ENCODE measurements at places on chromosomes 12 and 14. TPM values are rescaled to one million over a fixed set of nuclear protein-coding genes. Genes with fewer than 3 reads are reported as not detected.

The SRGAP1 gene
- not detected for total RNA-seq

The SNRNP35 gene
- total RNA-seq = 21.5 TPM

The TOMM20L gene
- total RNA-seq = not detected

DNA sequence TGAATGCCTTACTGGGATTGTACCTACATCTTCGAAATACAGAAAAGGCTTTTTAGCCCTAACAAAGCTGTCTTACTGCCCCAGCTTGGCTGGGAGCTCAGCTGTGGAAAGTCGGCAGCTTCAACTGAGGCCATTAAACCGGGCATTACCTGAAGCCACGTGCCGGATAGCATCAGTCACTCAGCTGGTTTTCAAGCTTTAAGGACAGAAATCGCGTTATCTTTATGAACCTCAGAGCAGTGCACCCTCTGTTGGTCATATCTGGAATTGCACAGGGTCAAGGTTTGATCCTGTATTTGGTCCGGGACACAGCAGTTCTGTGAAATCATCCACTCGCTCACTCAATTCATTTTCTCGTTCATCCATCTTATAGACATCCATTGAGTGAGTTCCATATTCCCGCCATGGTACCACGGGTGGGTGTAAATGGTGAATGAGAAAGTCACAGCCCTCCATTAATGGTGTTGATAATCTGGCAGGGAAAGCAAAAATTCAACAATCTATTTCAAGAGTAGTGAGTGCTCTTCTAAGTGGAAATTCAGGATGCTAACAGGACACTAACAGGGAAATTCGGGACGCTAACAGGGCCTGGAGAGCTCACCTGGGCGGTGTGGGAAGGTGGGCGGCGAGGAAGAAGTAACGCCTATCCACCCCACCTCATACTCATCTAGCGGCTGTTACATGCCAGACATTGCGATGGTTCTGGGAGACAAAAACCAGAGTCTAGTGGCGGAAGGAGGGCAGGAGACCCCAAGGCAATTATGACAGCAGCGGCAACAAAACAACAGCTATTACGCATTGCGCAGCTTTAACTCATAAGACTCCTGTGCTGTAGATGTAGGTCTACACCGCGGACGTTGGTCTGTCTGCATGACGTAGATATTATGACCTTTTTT is 60.6 kb upstream of the TCL1A start:
- peaks cover 2% of the 10 kb centered on the region for H3K4me1 ChIP-seq
- no peak overlapping the region for H3K27ac ChIP-seq
- no peak overlapping the region for H3K4me3 ChIP-seq
- DNase-seq = peak; percentile 76
- H3K27me3 ChIP-seq = peaks cover 7% of the 10 kb centered on the region

DNA sequence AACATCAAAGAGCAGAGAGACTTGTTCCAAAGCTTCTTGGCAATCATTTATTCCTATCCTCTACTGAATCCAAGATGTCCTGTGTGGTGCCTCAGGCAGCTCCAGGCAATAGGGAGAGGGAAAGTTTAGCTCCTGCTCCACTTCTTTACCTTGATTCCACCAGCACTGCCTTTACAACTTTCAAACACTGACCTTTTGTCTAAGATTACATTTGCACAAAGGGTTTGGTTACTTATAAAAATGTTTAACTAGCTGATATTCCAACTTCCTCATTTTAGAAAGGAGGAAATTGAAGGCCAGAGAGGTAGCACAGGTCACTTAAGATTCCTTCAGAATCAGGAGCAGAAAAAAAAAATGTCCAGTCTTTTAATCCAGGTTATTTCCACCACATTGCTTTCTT is 192.7 kb downstream of the BTG1 start:
- no peak for DNase-seq
- H3K4me3 ChIP-seq = no peak overlapping the region
- no peak overlapping the region for H3K27ac ChIP-seq
- H3K36me3 ChIP-seq = no peaks in the 10 kb centered on the region
- peaks cover 7% of the 10 kb centered on the region for H3K4me1 ChIP-seq

DNA sequence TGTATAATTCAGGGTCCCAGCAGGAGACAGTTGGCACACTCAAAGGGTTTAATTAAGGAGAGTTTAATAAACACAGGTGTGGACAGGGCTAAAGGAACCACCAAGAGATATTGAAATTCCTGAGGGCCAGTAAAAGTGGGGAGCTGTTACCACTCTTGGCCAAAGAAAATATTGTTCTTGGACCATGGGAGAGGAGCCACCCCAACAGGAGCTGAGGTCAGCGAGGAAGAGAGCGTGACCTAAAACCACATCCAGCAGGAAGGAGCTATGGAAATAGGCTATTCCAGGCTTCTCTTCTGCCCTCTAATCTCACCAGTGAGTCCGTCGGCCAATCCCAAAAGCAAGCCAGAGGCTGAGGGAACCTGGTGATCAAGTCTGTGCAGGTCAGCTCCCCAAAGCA is 390.8 kb downstream of the MED13L start:
- no peaks in the 10 kb centered on the region for H3K4me1 ChIP-seq
- H3K27ac ChIP-seq = no peak overlapping the region
- H3K4me3 ChIP-seq = no peak overlapping the region
- H3K27me3 ChIP-seq = peaks cover 20% of the 10 kb centered on the region
- no peak for DNase-seq

GRCh38 chr14:33534632-33535031 is 416.2 kb downstream of the EGLN3 start:
- no peak for DNase-seq
- H3K27ac ChIP-seq = no peak overlapping the region
- no peaks in the 10 kb centered on the region for H3K27me3 ChIP-seq
- no peaks in the 10 kb centered on the region for H3K36me3 ChIP-seq
- no peak overlapping the region for H3K4me3 ChIP-seq

GRCh38 chr12:116080415-116080814 is 197.1 kb downstream of the MED13L start:
- no peak overlapping the region for H3K4me3 ChIP-seq
- H3K4me1 ChIP-seq = peaks cover 15% of the 10 kb centered on the region
- no peak for DNase-seq
- H3K27me3 ChIP-seq = no peaks in the 10 kb centered on the region

DNA sequence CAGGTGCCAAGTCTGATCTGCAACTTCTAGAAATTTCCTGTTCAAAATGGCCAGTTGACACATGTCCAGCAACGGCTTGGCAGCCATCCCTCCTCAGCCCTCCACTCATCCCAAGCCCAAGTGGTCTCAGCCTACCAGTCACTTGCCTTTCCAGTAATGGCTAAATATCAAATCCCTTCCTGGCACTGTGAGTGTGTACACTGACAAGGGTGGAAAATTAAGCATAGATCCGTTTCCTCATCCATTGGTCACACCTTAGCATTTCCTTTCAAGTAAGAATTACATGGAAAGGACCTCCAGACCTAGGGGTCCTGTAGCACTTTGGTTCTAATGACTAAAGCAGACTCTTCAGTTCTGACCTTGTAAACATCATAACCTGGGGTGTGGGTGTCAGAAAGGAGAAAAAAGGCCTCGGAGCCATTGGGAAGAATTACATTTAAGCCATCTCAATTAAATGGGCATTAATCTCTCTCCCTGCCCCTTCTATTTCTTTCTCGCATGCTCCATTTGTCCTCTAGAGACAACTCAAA is 15.4 kb downstream of the LLPH start:
- H3K27me3 ChIP-seq = no peaks in the 10 kb centered on the region
- peaks cover 10% of the 10 kb centered on the region for H3K36me3 ChIP-seq
- no peak overlapping the region for H3K4me3 ChIP-seq

DNA sequence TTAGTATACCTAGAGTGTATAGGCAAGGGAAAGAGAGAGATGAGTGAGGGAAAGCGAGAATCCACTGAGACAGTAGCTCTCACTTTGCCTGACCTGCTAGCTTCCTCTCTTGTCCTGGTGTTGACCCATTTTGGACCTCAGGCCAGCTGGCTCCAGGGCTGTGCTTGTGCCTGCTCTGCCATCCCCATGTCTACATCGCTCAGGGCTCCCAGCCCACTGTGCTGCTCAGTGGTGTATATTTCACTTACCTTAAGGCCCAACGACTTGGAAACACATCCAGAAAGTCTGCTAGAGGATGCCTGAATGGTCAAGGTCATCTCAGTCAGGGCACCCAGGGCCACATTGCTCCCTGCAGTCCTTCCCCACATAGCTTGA is 964 bp upstream of the SERPINA4 start:
- H3K27ac ChIP-seq = no peak overlapping the region
- H3K4me3 ChIP-seq = no peak overlapping the region
- DNase-seq = no peak
- H3K27me3 ChIP-seq = peaks cover 19% of the 10 kb centered on the region
- no peaks in the 10 kb centered on the region for H3K4me1 ChIP-seq

GRCh38 chr12:1093166-1093751 is 102.2 kb downstream of the ERC1 start:
- peak; percentile 51 for DNase-seq
- H3K27me3 ChIP-seq = no peaks in the 10 kb centered on the region
- peaks cover 20% of the 10 kb centered on the region for H3K4me1 ChIP-seq
- H3K27ac ChIP-seq = no peak overlapping the region
- H3K36me3 ChIP-seq = no peaks in the 10 kb centered on the region

- no peak overlapping the region for H3K4me3 ChIP-seq
- no peaks in the 10 kb centered on the region for H3K36me3 ChIP-seq
- H3K27me3 ChIP-seq = no peaks in the 10 kb centered on the region
- no peak overlapping the region for H3K27ac ChIP-seq
Observed at GRCh38 chr12:120851944-120852343, 52.2 kb downstream of the SPPL3 start.

- no peak for DNase-seq
- no peak overlapping the region for H3K4me3 ChIP-seq
- peaks cover 2% of the 10 kb centered on the region for H3K27me3 ChIP-seq
- no peaks in the 10 kb centered on the region for H3K4me1 ChIP-seq
Observed at GRCh38 chr14:77071938-77072388, 26.1 kb upstream of the CIPC start.

GRCh38 chr14:90728951-90729350 is 87.3 kb downstream of the TTC7B start:
- no peak for DNase-seq
- no peaks in the 10 kb centered on the region for H3K36me3 ChIP-seq
- H3K27ac ChIP-seq = no peak overlapping the region
- no peaks in the 10 kb centered on the region for H3K4me1 ChIP-seq

- no peak for DNase-seq
- H3K27me3 ChIP-seq = no peaks in the 10 kb centered on the region
- no peak overlapping the region for H3K4me3 ChIP-seq
- no peak overlapping the region for H3K27ac ChIP-seq
Observed at GRCh38 chr12:128819293-128820144, 4.2 kb downstream of the SLC15A4 start.

- peaks cover 6% of the 10 kb centered on the region for H3K27me3 ChIP-seq
- H3K36me3 ChIP-seq = no peaks in the 10 kb centered on the region
- no peaks in the 10 kb centered on the region for H3K4me1 ChIP-seq
Observed at GRCh38 chr14:66239589-66239988, 246.6 kb upstream of the CCDC196 start.

Data from activated naive CD4-positive, alpha-beta T cell treated with anti-CD3 and anti-CD28 coated beads for 36 hours (primary cell).